COR-L47 (cell line): ENCODE measurements at places on chromosomes 6 and 20.

- no peak for DNase-seq
Observed at GRCh38 chr6:170144571-170145271, 146.2 kb downstream of the DLL1 start.

DNA sequence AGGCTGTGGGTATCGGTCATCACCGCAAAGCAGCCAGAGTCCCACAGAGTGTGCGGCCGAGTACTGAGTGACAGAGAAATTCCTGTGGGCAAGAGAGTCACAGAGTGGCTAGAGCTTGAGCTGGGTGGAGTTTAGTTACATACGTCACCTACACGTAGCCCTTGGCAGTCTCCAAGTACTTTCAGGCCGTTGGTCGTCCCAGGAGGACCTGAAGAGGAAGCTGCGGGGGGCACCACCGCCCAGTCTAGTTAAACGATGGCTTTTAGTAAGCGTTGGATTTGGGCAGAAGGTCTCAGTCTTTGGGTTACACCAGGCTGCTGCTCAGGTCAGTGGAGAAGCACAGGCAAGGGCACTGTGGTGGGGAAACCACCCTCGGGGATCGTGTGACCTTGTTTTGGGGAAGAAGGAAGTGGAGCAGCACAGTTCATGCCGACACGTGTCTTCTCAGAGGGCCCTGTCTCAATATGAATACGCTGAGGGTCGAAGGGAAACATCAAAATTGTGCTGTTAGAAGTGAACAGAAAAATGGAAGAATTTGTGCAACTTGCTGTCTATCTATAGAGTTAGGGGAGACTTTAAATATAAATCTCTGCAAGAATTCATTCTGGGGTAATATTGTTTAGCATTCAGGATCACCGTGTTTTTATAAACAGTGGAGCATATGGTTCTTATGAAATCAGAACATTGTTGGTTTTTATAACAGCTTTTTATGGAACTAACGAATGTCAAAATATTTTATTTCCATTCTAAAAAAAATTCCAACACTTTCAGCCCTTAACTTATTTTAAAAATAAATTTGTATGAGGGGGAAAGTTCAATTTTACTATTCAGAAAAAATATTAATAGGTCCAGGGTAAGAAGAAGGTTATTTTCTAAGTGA, 28.6 kb downstream of the KIF25 start:
- DNase-seq = no peak

GRCh38 chr6:98986071-98986615, 38.4 kb upstream of the FBXL4 start:
- no peak for DNase-seq

DNA sequence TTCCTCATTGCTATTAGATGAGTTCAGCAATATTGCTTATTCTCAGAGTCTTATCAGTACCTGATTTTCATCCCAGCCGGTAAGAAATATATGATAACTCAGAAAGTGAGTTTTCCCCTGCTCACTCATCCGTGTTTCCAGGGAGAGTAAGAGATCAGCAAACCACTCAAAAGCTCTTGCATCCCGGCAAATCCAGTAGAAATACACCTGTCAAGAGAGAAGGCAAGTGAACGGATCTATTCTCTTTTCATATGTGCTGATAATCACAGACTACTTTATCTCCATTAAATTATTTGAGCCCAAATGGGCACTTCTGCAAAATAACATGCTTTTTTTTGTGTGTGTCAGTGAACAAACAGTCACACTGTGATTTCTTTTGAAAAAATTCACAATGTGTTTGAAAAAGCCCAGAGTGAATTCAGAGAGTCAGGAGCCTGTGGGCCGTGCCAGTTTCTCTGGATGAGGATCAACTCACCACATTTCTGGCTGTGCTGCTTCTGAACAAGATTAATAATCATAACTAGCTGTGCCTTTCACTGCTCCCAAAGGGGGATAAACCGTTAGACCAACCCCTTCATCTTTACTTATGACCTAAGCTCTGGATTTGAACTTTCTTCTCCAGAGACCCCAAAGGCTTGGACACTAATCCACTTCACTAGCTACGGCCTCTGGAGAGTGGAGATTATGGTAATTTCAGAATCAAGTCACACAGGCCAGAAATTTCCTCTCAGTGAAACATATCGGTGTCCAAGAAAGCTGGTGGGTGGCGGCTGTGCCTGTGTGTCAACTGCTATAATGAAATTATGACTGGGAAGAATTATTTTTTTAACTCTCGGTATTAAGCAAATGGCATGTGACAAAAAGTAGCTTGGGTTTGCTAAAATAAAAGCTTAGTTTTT, 44.2 kb downstream of the NOX3 start:
- no peak for DNase-seq

DNA sequence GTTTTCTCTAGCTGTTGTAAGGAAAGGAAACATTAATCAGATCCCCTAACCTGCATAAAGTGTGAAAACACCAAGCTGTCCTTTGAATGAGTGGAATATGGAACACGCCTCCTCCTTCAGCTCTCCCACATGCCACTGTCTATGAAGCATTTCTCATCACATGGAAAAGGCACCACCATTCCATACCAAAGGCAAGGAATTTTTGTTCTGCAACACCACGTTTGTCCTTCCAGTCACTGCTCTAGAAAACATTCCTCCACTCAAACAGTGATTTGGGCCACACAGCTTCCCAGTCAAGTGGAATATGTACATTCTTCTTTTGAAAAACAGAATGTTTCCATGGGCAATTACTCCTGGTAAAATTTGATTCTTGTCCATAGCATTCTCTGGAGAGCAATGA, 120.1 kb downstream of the OPRM1 start:
- DNase-seq = no peak

GRCh38 chr6:90314514-90314913, 17.9 kb upstream of the BACH2 start:
- no peak for DNase-seq

DNA sequence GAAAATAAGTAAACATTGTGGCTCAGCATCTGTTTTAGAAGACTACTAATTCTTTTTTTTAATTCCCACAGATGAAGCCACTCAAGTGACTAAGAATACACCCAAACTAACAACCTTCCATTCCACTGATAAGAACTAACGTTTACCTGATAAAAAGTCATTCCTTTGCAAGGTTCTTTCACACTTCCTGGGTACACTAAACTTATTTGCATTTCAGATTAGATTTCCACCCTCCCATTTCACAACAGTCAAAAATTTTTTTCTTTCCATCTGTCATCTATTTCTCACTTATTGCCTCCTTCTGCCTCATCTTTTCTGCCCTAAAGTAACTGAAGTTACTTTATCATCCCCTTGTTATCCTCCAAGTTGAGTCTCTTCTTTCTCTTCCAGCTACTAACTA, 20.3 kb downstream of the MBOAT1 start:
- DNase-seq = no peak

GRCh38 chr6:30508890-30509736, 19.8 kb downstream of the HLA-E start:
- DNase-seq = no peak

GRCh38 chr6:81800666-81801065, 48.2 kb upstream of the TENT5A start:
- no peak for DNase-seq

DNA sequence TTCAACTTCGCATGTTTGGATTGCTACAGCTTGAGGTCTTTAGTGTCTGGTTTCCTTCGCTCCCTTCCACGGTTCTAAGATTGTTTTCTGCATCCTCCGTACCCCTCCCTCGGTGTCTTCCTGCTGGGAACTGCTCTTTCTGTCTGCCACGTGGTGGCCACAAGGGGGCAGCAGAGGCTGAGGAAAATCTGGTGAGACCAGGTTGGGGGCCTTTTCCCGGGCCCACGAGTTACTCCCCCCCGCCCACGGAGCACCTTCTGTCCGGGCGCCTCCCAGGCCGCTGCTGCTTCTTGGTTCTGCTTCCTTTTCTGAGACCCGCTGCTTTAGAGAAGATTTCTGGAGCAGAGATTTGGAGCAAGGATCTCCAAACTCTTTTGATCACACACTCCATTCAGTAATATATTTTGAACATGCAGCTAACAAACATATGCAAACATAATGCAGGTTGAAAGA, 21.1 kb upstream of the NOTCH4 start:
- DNase-seq = peak; percentile 31

DNA sequence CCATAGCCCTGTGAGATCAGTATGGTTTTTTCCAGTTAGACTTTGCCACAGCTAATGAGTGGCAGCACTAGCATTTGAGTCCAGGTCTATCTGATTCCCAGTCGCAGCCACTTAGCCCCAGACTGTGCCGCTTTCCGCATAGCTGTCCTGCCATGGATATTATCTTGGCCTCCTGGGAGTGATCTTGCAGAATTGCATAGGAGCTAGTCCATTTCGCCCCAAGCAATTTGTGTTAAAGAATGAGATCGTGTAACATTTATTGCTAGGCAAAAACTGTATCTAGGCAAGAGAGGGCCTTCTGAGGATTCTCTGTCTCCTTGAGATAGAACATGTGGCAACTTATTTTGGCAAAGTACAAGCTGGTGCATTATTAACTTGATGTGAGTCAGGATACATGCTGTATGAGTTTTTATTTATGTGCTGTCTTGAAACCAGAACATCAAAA, 74.2 kb downstream of the EZR start:
- DNase-seq = no peak

GRCh38 chr6:143949962-143950361, 58.1 kb downstream of the PLAGL1 start:
- no peak for DNase-seq

DNA sequence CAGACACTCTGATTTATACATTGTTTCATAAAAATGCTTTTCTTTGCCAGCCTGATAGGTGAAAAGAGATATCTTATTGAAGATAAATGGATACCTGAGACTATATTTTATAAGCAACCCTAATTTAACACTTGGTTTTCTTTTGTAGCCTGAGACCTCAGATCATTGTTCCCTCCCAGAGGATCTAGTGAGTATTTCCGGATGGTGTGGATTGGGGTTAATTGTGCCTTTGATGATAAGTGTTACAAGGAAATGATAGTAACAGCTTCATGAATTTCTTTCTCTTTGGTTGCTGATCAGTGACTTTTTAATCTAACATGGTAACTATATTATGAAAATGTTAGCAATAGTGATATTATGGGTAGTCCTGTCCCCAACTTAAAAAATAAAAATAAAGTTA, 30.4 kb downstream of the KDM1B start:
- no peak for DNase-seq

DNA sequence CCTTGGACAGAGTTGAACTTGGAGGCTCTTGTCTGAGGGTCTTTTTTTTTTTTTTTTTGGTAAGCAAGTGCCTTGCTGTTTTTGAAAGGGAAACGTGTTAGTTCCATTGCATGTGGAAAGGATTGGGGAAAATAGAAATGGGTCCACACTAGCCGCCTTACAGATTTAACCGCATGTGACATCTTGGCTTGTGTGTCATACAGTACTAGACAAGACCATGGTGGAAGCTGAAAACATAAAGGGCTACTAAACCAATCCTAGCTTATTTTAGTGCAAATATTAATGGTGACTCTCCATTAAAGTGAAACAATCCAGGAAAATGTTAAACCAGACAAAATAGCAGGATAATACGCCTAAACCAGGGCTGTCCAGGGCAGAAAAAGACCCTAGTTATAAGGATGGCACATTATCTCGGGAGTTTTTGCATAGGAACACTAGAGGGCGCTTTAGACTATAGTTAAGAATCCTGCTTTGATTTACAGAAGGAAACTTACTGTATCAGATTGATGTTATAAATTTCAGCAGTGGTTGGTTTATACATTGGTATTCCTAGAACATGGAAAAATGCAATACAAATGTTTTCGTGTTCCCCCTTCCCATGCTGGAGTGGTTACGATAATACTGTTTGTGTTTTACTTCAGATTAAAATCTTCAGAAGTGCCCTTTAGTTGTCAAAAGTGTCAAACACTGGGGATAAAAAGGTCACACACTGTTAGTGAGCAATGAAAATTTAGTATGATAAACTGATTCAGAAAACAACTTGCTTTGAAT, 59.8 kb upstream of the DEK start:
- DNase-seq = peak; percentile 69

DNA sequence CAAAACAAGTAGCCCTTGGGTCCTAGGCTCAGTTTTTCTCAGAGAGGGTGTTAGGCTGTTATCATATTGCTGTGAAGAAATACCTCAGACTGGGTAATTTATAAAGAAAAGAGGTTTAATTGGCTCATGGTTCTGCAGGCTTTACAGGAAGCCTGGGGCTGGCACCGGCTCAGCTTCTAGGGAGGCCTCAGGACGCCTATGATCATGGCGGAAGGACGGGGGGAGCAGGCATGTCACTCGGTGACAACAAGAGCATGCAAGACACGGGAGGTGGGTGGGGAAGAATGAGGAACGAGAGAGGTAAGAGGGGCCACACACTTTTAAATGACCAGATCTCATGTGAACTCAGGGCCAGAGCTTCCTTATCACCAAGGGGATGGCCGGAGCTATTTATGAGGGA, 26.9 kb downstream of the CDH26 start:
- DNase-seq = no peak

- no peak for DNase-seq
Observed at GRCh38 chr6:45483021-45483420, 105.3 kb upstream of the SUPT3H start.

DNA sequence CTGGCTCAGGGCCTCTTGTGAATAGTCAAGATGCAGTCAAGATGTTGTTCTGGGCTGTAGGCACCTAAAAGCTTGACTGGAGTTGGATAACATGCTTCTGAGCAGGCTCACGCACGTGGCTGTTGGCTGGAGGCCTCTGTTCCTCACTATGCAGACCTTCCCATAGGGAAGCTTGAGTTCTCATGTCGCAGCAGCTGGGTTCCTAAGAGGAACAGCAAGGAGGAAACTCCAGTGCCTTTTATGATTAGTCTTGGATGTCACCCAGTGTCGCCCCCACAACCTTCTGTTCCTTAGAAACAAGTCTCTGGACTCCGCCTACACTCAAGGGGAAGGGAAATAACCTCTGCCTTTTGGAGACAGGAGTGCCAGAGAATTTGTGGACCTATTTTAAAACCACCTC, 210.7 kb downstream of the BCAS1 start:
- DNase-seq = no peak
